ENCODE measurements at places on chromosomes 11 and 22. TPM values are rescaled to one million over a fixed set of nuclear protein-coding genes. Genes with fewer than 3 reads are reported as not detected.
A peak's percentile ranks its signal among the peaks of the same experiment; 100 is the strongest.

DNA sequence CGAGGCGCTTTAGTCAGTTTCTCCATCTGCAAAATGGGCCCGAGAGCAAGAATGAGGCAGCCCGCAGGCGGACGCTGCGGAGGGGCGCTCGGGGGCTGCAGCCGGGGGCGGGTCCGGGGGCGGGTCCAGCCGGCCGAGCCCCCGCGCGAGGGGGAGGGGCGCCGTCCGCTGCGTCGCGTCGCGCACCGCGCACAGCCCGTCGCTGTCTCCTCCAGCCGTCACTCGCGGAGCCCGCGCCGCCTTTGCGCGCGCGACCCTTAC lies 282 bp downstream of the PC start:
- H3K36me3 ChIP-seq, result no peaks in the 10 kb centered on the region
- peak overlapping the region; percentile 82 for H3K27ac ChIP-seq
- H3K27me3 ChIP-seq, result no peaks in the 10 kb centered on the region
- peak overlapping the region; percentile 90 for H3K4me3 ChIP-seq
- peaks cover 13% of the 10 kb centered on the region for H3K4me1 ChIP-seq

GRCh38 chr22:19058713-19059451 lies 63.3 kb downstream of the DGCR2 start:
- DNase-seq, result no peak
- H3K36me3 ChIP-seq, result peaks cover 7% of the 10 kb centered on the region
- H3K27ac ChIP-seq, result no peak overlapping the region
- H3K4me3 ChIP-seq, result no peak overlapping the region
- no peaks in the 10 kb centered on the region for H3K27me3 ChIP-seq

Gene GGTLC2
- total RNA-seq, result not detected

Gene OR10A4
- total RNA-seq, result not detected

Gene CAVIN3
- not detected for total RNA-seq
